Midbrain (tissue), 1 donor: ENCODE measurements at places on chromosomes 4 and X.

GRCh38 chrX:68723491-68724155 lies 76.2 kb downstream of the STARD8 start:
- no peak for DNase-seq

DNA sequence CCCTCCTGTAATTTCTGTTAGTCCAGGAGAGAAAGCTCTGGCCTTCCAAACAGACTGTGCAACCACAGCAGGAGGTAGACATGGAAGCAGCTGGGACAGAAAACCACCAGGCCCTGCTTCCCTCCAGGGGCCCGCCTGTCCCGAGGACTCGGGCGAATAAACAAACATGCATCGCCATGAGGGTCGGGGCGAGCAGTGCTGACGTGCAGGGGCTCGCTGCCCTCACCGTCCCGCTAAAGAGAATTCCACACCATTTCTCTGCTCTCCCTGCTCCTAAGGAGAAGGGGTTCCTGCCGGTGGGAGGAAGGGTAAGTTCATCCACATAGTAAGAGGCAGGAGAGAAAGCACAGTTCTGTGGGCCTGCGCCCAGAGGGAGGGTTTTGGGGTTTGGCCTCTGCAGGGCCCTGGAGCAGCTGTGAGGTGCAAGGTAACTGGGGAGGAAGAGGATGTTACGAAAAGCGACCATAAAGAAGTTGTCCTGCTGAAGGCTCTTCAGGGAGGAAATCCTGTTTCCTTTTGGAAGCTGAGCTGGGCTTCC lies 54.9 kb downstream of the WFS1 start:
- no peak for DNase-seq

- DNase-seq = no peak
These were observed 429.3 kb downstream of the INPP4B start for GRCh38 chr4:142416711-142417275.

DNA sequence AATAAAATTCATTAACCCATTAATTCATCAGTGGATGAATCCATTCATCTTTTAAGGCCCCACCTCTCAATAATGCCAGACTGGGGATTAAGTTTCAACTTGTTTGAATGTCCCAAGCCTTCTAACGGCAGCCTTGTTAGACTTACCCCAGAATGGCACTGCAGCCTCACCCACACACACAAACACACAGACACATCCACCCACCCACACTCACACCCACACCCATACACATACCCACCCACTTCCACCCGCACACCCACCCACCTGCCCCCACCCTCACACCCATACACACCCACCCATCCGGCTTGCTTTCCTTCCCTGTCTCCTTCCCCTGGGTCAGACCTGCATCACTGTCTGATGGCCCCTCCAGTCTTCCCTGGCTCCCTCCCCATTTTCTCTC lies 102.6 kb downstream of the ARHGAP10 start:
- no peak for DNase-seq

GRCh38 chr4:149801416-149801815 lies 14.2 kb downstream of the IQCM start:
- no peak for DNase-seq

DNA sequence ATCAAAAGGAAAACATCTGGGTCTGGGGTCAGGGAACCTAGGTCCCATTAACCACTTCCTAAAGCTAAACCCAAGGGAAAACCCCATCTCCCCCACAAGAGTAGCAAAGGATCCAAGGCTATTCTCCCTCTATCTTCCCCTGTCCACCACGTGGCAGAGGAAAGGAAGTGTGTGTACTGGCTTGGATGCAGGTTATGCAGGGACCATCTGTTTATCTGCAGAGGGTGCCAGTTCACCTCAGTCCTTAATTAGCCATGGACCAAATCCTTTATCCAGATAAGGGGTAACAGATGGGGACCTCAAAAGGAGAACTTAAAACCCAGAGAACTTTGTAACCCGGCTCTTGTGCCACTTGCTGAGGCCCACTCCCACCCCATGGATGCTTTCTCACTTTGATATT lies 135.3 kb downstream of the ZNF518B start:
- DNase-seq = no peak

DNA sequence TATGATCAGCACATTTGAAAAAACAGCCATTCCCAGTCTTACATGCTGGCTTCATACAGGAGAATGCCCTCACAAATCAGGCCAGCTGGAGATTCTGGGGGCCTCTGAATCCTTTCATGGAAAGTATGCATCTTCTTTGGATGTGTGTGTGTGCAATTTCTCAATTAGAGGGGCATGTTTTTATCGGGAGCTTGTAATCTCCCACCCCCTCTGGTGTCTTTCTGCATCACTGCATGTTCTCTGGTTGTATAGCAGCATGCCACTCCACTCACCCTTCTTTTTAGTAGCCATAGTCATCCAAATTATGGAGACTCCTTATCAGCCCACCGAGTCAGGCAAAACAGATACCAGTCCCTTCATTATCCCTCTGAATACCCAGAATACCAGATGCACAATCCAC lies 282.2 kb upstream of the SLIT2 start:
- no peak for DNase-seq

GRCh38 chrX:48540028-48540375 lies 488 bp downstream of the TBC1D25 start:
- no peak for DNase-seq

GRCh38 chr4:165592386-165592785 lies 213.6 kb downstream of the CPE start:
- no peak for DNase-seq

DNA sequence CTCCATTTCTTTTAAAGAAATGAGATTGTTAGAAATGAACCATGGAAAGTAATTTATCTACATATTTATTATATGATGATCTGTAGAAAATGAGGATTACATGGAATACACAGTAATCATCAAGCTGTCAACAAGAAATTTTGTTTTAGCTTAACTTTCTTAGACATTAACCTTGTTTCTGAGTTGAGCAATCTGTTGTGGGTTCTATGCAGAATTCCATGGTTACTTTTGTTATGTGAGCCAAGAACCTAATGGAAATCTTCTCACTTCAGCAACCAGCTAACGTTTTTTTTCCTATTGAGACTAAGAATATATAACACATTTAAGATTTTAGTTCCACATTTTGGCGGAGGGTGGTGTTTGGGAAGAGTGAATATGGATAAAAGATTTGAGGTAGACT lies 136.1 kb upstream of the SLC4A4 start:
- no peak for DNase-seq

- no peak for DNase-seq
These were observed 687.2 kb upstream of the AADAT start for GRCh38 chr4:170776983-170777382.

GRCh38 chr4:6811165-6811564 lies 28.6 kb downstream of the KIAA0232 start:
- no peak for DNase-seq

DNA sequence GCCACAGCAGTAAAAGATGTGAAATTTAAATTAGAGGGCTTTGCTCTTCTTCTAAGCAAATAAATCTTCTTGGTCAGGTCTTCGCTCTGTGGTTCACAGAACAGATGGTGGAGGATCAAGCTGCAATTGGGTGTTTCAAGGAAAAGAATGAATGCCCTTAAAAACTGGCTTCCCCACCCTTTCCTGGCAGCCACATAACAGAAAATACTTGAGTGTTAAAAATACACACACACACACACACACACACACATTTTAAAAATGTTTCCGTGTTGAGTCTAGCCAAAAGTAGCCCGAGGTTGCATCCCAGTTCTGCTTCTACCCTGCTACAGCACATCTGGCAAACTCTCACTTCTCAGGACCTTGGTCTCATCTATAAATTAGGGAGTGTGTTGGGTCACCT lies 56.7 kb upstream of the FGFBP2 start:
- no peak for DNase-seq

DNA sequence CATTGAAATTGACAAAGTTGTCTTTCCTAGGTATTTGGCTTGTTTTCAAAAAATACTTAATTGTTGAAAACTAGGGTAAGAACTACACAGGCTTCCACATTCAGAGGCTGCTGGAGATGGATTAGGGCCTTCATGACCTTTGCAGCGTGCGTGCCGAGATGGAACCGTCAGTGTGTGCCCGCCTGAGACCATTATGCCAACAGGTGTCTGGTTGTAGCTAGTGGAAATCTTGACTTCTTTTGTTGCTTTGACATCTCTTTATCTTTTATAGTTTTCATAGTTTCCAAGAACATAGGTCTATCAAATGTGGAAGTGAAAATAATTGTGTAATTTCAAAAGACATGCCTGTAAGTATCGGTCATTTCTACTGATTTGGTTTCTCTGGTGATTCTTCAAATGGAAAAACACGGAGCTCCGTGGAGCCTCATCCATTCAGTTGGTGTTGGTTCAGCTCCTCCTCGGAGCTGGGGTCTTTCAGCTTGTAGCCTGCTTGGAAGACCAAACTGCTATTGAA lies 38.9 kb upstream of the CLCN4 start:
- no peak for DNase-seq

- DNase-seq = no peak
These were observed 41.1 kb upstream of the AFF2 start for GRCh38 chrX:148459343-148459742.

GRCh38 chr4:8240211-8241041 lies 29.1 kb upstream of the HTRA3 start:
- no peak for DNase-seq

DNA sequence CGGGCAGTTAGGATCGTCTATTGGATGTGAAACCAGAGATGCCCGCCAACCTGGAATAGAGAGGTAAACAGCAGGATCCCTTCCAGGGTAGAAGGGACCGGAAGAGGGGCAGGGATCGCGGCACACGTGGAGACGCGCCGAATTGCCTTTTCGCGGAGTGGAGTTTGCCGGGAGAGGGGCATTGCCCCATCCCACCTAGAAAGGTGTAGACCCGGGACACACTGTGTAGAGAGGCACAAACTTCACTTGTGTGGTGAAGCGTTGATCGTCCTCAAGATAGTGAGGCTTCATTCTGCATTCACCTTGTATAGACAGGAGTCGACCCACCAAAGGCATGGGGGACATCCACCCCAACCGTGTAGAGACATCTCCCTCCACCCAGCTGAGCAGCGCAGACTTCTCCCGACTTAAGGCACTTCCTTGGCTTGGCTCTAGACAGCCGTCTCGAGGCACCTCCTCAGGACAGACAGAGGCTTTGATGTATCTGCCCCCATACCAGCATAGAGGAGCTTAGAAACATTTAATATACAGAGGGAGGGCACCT lies 410 bp downstream of the GNL3L start:
- DNase-seq = peak; percentile 21

DNA sequence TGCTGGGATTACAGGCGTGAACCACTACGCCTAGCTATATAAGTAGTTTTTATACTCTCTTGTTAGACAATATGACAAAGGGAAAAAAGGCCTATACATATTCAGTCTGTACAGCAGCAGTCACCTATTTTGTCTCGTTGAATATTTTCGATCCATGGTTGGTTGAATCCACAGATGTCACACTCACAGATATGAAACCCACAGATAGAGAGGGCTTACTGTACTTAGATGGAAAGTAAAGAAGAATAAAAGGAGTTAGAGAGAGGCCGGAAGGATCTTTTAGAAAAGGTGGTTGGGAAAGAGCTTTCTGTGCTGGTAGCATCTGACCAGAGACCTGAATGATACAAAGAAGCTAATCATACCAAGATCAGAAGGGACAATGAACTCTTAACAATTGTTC lies 38.3 kb upstream of the SPINK2 start:
- no peak for DNase-seq

GRCh38 chr4:78250500-78250899 lies 193.4 kb downstream of the FRAS1 start:
- no peak for DNase-seq

GRCh38 chr4:103018391-103019307 lies 856 bp downstream of the SLC9B1 start:
- DNase-seq = no peak

DNA sequence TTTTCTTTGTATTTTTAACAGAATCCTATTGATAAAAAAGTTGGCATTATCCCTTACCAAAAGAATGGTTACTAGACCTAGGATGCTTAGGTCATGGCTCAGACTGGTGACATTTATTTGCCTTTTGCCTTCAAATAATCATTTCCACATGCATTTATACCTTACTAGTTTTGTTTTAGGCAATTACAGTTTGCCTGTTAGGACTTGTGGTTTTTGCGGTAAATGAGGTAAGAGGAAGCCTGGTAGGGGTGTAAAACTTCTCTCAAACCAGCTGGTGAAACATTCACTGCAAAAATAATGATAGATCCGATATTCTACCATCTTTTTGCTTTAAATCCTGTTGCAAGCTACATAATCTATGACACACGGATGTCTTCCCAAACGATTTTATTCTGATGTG lies 12.1 kb downstream of the LAMP2 start:
- no peak for DNase-seq

DNA sequence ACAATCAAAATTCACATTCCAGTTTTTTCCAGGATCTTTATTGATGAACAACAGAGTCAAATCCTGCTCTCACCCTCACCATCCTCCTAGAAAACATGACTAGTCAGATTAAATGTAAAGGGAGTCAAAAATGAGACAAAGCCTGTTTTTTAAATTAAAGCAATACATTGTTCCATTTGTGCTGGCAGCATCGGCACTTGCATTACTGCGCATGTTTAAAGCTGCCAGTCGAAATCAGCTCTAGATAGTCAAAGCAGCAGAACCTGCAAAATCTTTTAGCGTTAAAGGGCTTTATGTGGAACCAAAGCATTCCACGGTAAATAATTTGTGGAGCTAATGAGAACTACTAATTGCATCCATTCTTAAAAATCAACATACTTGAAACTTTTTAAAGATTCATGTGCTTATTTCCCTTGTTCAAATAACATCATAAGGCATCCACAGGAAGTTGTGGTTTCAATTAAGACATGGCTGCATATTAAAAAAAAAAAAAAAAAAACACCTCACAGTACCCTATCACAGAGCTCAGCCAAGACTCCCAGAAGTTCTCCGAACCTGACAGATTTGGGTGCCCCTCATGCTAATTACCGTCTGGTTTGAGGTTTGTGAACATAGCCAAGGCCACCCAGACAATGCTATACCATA lies 82.2 kb downstream of the SH3KBP1 start:
- no peak for DNase-seq

- DNase-seq = no peak
These were observed 139.2 kb downstream of the HDX start for GRCh38 chrX:84363051-84363450.

DNA sequence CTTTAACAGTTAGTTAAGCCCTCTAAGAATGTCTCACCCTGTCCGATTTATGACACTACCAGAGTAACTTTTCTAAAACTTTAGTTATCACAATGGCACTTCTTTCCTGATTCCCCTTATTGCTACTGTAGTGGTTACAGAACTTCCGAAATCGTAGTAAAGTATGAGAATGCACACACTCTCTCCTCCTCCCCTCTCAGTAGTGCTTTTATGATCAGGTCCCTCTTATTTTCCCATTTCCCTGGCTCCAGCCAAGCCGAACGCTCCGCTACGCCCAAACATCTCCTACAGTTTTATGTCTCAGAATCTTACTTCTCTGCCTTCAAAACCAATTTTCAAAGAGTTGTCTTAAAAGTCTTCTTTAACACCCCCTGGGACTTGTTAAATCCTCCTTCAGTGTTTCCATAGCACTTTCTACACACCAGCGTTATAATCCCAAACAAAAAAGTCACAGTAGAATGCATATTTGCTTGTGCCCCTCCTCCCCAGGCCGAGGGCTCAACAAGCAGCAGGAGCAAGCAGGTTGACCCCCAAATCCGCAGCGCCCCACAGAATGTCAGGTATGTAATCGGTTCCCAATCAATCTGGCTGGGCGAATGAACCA lies 671 bp downstream of the HPF1 start:
- no peak for DNase-seq
